ENCODE measurements at places on chromosomes 1 and 21.

- H3K4me1 ChIP-seq, result no peaks in the 10 kb centered on the region
- peaks cover 22% of the 10 kb centered on the region for H3K27me3 ChIP-seq
- no peak for DNase-seq
These were observed 7.1 kb downstream of the FAM78B start for GRCh38 chr1:166159656-166160055.

DNA sequence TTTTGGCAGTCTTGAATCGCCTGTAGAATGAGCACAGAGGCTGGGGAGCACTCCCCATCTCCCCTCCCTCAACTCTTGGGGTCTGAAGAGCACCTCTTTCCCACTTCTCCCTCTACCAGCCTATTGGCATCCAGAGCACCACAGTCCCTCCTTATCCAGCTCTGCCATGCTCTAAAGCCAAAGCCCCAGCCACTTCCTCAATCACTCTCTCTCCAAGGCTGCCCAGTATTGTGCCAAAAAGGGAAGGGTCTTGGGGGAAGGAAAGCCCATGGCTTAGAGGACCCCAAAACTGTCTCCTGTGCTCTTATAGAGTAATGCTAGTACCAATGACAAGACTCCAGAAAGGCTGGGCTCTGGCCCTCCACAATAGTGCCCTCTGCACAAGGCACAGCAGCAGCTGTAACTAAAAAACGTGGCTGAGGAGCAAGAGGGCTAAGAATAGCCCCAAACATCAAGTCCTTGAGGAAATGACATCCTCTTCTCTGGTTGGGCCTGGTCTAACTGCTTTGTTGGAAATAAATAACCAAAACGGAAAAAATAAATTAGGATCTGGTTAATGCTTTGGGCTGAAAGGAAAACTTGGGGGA, 28.4 kb downstream of the SLC27A3 start:
- H3K27me3 ChIP-seq, result no peaks in the 10 kb centered on the region
- peaks cover 33% of the 10 kb centered on the region for H3K4me1 ChIP-seq
- no peak for DNase-seq
- peak overlapping the region; percentile 32 for H3K27ac ChIP-seq

GRCh38 chr1:164590592-164590991, 31.6 kb downstream of the PBX1 start:
- H3K4me1 ChIP-seq, result no peaks in the 10 kb centered on the region
- peaks cover 29% of the 10 kb centered on the region for H3K27me3 ChIP-seq
- H3K27ac ChIP-seq, result no peak overlapping the region
- H3K4me3 ChIP-seq, result no peak overlapping the region

- H3K27ac ChIP-seq, result peak overlapping the region; percentile 70
- peaks cover 25% of the 10 kb centered on the region for H3K36me3 ChIP-seq
- H3K4me3 ChIP-seq, result no peak overlapping the region
- DNase-seq, result no peak
- H3K27me3 ChIP-seq, result no peaks in the 10 kb centered on the region
- peaks cover 26% of the 10 kb centered on the region for H3K4me1 ChIP-seq
These were observed 41.4 kb downstream of the YARS1 start for GRCh38 chr1:32775640-32776337.

DNA sequence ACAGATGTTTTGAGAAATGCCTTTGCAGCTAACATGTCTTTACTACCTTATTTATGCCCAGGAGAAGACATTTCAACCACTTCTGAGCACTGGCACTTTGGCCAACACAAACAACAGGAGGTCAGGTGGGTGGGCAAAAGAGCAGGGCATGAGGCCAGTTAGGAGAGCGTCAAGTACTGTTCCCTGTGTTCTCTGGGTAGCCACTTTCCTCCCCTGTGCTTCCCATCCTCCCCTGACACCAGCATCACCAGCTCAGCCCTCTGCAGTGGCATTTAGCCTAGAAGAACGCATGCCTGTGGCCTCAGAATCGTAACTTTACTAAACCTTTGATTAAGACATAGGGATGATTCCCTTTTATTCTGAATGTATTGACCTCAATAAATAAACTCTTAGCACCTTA, 18.3 kb downstream of the BTG2 start:
- no peaks in the 10 kb centered on the region for H3K27me3 ChIP-seq
- peak overlapping the region; percentile 75 for H3K27ac ChIP-seq
- H3K4me1 ChIP-seq, result peaks cover 86% of the 10 kb centered on the region
- no peak for DNase-seq
- H3K36me3 ChIP-seq, result no peaks in the 10 kb centered on the region
